ENCODE measurements at places on chromosomes 1 and 21.

DNA sequence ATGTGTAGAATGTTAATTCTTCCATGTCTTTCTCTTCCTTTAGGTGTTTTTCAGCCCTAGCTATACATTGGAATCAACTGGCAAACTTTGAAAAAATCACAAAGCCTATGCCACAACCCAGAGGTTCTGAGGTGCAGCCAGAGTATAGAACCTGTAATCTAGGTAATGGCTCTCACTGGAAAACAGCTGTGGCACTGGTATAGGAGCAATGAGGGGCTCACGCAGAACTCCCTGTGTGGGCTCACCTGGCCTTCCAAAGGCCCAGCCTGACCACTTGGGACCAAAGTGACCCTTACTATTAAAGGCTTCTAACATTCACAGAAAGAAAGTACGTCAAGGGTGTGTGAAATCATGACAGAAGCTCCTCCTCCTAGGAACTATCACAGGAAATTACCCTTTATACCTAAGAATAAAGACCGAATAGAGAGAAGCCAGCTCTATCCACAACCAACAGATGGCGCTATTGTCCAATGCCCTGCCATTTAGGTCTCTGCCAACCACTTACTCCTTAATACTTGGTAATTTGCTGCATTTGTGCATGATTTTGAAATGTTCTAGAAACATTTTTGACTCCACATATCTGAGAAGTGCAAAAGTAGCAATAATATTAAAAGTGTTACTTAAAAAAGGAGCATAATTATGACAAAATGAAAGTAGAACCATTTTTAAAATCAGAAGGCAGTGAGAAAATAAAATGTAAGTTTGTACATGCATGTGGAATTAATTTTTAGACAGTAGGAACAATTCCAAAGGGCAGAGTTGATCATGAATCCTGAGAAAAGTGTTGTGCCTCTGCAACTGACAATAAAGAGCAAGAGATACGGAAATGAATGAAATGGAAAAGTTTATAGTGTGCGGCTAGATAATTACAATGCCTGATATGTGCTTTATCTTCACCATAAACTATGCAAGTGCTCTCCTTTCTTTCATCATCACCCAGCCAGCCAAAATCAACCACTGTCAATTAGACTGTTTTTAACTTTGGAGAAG, 93.1 kb upstream of the HAO2 start:
- peak; percentile 33 for DNase-seq

- DNase-seq: no peak
These were observed 22.7 kb downstream of the SYNJ1 start for GRCh38 chr21:32705139-32705538.

DNA sequence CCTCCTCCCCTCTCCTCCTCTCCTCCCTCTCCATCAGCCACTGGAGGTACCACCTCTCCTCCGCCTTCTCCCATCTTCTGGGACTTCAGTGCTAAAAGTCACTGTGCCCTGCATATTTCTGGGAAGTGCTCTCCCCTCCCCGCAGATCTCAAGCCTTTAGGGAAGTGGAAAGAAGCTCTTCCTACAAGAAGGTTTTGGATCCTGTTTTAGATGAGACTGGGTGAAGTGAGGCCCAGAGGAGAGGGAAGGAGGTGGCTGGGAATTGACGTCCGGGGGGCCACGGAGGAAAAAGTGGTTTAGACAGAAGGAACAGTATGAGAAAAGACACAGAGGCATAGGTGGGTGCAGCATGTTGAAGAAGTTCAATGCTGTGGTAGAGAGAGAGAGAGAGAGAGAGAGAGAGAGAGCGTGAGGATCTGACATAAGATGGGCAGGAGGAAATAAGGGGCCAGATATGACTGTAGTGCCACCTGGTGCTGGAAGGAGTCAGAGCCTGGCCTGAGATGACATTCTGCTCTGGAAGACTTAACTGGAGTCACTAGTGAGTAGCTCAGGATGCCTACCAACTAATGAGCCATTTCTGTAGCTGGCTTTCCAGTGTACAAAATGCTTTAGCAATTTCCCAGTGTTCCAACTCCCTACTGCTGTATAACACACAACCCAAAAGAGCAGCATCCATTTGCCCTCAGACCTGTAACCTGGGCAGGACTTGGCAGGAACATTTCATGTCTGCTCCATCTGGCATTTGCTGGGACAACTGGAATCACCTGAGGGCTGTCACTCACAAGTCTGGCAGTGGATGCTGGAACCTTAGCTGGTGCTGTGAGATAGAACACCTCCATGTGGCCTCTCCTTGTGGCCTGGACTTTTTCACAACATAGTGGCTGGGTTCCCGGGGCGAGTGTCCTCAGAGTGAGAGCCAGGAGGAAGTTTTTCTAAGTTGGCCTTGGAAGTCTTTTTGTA, 16.6 kb upstream of the ZSCAN20 start:
- DNase-seq: peak; percentile 34

GRCh38 chr1:110003747-110004428, 19.3 kb downstream of the AHCYL1 start:
- DNase-seq: peak; percentile 45

DNA sequence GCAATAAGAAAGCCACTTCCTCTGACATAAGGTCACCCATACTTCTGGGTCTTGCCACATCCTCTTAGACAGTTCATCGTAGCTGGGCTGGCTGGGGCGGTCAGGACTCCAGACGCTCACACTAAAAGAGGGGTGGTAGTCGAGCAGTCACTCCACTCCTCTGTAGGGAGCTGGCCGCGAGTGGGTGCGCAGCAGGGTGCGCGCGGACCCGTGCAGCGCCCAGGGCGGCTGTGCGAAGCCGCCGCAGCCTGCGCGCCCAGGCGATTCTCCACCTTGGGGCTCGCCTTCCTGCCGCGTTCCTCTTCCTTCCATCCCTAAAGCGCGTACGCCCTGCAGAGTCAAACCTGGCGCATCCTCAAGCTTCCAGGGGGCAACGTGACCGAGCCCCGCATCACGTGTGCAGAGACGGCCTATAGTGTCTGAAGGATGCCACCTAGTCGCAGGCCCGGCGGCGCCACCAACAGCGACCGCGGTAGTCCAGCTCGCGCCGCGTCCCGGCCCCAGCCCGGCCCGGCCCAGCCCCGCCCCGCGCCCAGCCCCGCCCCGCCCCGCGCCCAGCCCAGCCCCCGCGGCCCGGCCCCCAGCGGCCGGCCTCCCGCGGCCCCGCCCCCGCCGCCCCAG, 360 bp upstream of the PRDX6 start:
- peak; percentile 79 for DNase-seq

DNA sequence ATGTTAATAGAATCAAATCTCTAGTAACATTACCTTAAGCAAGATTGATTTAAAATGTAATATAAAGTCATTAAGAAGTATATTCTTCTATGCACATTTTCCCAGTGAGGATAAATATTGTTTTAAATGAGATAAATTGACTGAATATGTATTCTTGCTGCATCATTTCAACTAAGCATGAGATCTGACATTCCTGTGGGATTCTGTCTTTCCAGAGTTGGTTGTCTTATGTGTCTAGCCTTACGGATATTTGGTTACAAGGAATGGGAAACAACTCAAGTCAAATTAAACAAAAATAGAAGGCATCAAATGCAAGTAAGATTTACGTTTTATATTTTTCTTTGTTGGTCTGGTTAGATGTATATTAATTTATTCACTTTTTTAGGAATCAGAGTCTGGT, 287.5 kb downstream of the PTGER3 start:
- no peak for DNase-seq

DNA sequence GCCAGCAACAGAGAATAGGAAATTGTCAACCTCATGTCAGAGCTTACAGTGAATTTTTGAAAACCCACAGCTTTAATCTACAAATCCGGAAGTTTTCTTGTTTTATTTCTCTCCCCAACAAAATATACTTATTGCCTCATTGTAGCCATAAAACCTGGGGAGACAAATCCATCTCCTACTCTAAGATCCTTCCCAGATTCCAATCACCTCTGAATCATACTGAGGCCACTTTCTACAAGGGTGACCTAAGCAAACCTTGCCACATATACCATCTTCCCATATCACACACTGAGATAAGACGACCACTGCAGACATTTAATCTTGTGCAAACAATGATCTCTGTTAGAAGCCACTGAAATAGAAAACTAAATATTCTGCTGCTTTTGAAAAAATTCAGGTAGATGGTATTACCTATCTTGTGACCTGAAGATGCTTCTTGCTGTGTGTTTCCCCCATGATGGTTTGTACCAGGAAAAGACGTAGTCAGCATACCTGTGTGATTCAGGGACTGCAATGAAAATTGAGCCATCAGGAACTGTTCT, 171.5 kb upstream of the DUSP10 start:
- DNase-seq: no peak

DNA sequence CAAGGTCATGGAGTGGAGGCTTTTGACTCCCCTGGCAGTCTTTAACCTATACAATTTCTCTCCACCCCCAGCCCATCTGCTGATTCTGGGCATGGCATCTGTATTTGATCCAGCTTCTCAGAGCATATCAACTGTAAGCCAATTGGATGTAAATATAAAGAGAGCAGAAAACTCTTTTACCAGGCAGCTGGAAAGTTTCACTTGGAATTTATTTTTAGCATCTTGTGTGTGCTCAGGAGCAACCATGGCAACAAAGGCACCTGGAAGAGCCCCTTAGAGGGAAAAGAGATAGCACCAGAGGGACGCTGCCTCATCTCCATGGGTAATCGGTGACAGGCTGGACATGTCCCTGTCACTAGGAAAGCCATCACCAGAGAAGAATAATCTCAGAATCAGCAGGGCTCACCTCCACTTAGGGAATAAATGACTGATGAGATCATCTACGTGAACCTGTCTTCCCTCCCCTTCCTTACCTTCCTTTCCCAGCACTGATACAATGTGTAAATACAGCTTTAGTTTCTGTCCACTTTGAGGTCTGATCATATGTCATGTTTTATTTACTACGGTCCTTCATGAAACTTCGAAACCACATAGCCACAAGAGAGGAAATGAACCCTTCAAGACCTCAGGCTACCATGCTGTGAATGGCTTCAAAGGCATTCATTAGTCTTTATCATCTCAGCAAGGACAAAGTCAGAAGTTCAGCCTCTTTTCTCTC, 25.3 kb upstream of the SIPA1L2 start:
- no peak for DNase-seq

GRCh38 chr1:35863881-35864625, 19.0 kb upstream of the AGO1 start:
- DNase-seq: no peak

DNA sequence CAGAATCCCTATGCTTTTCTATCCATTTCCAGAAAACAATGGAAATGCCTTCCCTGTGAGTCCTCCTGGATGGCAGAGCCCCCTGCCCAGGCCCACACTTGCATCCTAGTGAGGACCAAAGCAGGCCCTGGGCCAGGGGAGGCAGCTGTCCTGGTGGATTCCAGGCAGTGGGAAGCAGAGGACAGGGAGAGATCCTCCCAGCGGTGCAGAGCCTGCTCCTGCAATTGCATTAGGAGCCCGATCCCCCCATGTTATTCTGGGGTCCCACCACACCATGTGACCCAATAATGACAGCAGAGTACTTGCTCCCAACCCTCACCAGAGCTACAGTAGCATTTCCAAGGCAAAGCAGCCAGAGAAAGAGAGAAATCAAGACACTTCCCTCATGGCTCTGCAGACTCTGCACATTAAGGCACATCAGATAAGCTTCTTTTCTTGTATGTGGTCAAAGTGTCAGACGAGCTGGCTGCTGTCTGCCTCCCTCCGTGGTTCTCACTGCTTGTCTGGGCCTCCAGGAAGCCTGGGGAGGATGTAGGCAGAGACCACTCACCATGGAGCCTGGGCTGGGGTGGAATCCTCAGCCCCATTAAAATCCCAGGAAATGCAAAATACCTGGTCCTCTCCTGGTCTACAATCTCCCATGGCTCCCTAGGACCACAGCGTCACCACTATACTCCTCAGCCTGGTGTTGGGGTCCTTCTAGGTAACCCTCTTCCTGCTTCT, 54.9 kb upstream of the RUNX3 start:
- DNase-seq: peak; percentile 60

- no peak for DNase-seq
These were observed 7.0 kb upstream of the LIN28A start for GRCh38 chr1:26403656-26404055.

Data from CD4-positive, alpha-beta T cell treated with Interleukin-6 for 4 hours (primary cell).